ENCODE measurements at places on chromosomes 3 and 15.

DNA sequence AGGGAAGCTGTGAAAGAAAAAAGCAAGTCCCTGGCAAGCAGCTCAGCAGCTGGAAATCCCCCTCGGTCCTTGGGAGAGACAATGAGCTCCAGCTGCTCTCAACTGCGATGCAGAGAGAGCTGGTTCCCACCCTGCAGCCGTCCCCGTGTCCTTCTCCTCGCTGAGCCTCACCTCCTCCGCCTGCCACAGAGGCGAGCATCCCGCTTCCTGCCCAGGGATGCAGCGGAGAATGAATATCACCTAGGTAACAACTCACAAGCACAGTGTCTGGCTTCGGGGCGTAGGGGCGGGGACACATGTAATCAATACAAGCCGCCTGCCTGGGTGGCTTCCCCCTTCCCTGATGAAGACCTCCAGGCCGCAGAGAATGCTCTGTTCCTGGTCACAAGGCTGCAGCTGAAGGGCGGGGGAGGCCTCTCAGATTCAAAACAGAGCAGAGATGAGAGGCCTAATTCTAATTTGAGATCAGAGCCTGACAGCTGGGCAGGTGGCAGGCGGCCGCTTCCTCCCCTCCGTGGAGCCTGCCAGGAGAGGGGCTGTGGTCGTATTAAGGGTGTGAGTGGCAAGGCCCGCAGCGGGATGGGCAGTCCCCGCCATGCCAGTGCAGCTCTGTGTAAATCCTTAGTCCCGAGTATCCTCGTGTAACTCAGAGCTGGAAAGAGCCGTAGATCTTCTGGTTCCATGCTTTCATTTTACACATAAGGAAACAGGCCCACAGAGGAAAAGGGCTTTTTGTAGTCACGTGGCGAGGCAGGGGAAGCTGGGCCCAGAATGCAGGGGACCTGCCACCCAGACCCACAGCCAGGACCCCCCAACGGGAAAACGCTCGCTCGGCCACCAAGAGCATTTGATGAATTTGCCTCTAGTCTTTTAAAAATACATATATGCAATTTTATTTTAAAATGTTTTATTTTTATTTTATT lies 24.3 kb downstream of the ZDHHC19 start:
- DNase-seq = no peak

DNA sequence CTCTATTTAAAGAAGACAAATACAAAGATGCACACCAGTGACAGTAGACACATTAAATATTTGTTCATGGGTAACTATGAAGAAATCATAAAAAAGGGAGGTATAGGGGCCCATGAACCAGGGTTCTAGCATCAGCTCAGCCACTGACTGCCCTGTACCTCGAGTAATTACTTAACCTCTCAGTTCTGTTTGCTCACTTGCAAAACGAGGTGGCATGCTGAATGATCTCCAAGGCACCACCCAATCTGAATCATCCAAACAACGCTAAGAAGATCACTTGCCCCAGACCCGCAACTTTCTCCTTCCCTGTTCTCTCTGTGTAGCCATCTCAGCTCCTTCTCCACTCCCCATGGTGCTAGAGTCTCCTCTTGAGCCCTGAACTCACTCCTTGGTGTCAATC lies 374.7 kb downstream of the VPS13C start:
- DNase-seq = no peak

DNA sequence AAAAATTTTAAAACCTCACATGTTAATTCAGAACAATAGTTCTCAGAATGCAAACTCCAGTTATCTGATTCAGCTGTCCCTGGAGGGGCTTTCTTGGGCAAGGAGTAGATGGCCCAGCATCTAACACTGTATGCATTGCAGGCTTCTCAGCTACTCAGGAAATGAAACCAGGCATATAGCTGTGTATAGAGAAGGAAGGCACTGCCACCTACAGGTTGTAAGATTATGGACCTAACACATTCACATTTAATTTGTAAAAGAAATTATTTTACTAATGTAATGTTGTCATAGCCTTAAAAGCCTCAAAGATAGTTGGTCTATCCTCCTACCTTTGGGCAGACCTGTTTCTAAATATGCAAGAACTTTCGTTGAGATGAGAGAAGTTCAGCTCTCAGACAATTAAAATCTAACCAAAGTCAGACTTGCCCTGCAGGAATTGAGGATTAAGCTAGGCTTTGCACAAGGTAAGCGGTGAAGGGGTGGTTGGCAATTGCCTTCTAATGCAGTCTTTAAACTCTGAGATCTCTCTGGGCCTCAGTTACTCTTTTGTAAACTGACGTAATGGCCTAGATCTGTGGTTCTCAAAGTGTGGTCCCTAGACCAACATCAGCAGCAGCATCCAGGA lies 132.8 kb upstream of the SLC24A5 start:
- DNase-seq = no peak

DNA sequence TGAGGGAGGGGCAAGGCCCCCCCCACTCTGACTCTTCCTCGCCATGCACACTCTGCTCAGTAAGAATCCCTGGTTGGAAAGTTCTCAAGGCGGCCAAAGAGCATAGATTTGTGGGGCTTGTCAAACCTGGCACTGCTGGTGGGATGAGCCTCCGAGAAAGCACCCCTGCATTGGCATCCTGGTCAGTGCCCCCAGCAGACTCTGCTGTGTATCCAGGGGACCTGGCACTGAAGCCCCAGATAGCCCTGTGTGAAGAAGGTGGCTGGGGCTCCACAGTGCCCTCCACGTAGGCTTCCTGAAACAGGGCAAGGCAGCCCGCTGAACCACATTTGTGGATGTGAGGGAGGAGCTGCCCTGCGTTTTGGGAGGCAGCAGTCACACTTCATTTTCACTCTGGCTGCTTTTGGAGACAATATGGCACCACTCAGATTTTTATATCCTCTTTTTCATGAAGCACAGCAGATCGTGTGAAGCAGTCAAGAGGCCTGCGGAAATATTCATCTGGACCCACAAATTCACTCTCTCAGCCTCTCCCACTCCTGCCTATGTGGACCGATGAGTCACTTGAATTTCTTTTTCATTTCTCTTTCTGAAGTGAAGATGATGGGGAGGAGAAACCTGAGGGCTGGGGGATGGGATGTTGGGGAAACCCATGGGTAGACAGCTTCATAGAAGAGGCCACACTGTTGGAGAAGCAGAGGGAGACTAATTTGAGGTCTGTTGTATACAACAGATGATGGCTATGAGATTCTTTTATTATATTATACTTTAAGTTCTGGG lies 88.7 kb upstream of the BCL6 start:
- DNase-seq = no peak

GRCh38 chr15:89809093-89809786 lies 5.4 kb downstream of the ANPEP start:
- DNase-seq = no peak
